Effector memory CD8-positive, alpha-beta T cell (primary cell): ENCODE measurements at places on chromosomes 5 and 9.
A peak's percentile ranks its signal among the peaks of the same experiment; 100 is the strongest.

DNA sequence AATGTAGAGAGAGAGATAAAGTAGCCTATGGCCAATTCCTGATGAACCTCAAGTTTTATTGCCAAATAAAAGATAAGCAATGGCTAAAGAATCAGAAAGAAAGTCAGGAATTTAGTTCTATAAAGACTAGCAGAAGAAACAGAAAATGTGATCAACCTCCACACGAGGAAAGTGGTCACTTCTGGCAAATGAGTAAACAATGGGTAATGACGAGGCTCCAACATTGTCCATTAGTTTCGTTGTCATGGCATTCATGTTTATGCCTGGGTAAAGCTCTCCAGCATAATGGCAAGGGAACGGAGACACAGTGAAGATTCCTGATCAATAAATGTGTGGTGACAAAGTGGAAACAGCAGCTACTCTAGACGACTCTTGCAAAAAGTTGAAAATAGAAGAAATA, 341.8 kb upstream of the CTNND2 start:
- H3K27ac ChIP-seq, result no peak overlapping the region
- no peak for DNase-seq
- H3K4me1 ChIP-seq, result no peaks in the 10 kb centered on the region
- no peaks in the 10 kb centered on the region for H3K36me3 ChIP-seq
- H3K27me3 ChIP-seq, result no peaks in the 10 kb centered on the region
- H3K4me3 ChIP-seq, result no peak overlapping the region

DNA sequence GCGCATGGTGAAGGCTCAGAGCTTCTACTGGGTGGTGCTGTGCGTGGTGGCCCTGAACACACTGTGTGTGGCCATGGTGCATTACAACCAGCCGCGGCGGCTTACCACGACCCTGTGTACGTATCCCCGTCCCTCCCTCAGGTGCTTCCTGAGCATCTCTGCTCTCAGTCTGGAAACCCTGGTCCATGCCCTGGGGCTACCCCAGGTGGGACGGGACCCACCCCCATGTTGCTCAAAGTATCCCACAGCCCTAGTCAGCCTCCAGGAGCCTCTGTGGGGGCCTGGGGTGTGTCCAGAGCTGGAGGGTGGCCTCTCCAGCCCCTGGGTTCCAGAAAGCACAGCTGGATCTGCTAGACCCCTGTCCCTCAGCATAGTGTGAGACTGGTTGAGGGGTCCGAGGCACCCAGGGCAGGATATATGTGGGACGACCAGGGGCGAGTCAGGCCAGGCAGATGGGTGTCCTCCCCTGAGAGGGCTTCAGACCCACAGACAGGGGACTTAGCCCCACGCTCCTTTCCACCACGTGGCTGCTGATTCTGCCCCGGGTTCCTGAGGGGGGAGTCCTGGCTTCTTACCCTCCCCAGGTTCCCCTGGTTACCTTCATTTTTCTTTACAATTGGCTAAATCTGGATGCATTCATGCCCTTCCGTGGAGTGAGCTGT, 94.0 kb downstream of the CACNA1B start:
- H3K27me3 ChIP-seq, result peaks cover 46% of the 10 kb centered on the region
- no peak overlapping the region for H3K27ac ChIP-seq
- no peaks in the 10 kb centered on the region for H3K4me1 ChIP-seq
- H3K4me3 ChIP-seq, result no peak overlapping the region
- no peak for DNase-seq
- H3K36me3 ChIP-seq, result no peaks in the 10 kb centered on the region

GRCh38 chr5:149450199-149450598, 71.1 kb upstream of the IL17B start:
- no peaks in the 10 kb centered on the region for H3K36me3 ChIP-seq
- no peaks in the 10 kb centered on the region for H3K4me1 ChIP-seq
- DNase-seq, result no peak
- H3K27me3 ChIP-seq, result peaks cover 5% of the 10 kb centered on the region
- no peak overlapping the region for H3K27ac ChIP-seq

DNA sequence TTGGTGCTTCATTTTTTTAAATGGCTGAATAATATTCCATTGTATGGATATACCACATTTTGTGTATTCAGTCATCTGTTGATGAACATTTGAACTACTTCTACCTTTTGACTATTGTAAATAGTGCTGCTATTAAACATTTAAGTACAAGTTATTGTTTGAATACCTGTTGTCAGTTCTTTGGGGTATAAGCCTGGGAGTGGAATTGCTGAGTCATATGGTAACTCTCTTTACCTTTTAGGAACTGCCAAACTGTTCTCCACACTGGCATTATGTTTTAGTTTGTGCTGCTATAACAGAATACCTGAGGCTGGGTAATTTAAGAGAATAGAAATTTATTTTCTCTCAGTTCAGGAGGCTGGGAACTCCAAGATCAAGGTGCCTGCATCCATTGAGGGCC, 15.7 kb upstream of the PDE8B start:
- DNase-seq, result no peak
- no peaks in the 10 kb centered on the region for H3K36me3 ChIP-seq
- no peak overlapping the region for H3K27ac ChIP-seq
- peaks cover 36% of the 10 kb centered on the region for H3K27me3 ChIP-seq

GRCh38 chr5:100623719-100624118, 88.5 kb downstream of the FAM174A start:
- no peaks in the 10 kb centered on the region for H3K36me3 ChIP-seq
- H3K27ac ChIP-seq, result no peak overlapping the region
- no peaks in the 10 kb centered on the region for H3K4me1 ChIP-seq
- H3K4me3 ChIP-seq, result no peak overlapping the region
- H3K27me3 ChIP-seq, result no peaks in the 10 kb centered on the region

- peak overlapping the region; percentile 3 for H3K27ac ChIP-seq
- peaks cover 36% of the 10 kb centered on the region for H3K36me3 ChIP-seq
- H3K4me3 ChIP-seq, result no peak overlapping the region
- DNase-seq, result no peak
These were observed 126.4 kb downstream of the DOCK2 start for GRCh38 chr5:169763376-169764017.
